HFFc6 (cell line): ENCODE measurements at places on chromosomes 13 and 19. TPM values are rescaled to one million over a fixed set of nuclear protein-coding genes. Genes with fewer than 3 reads are reported as not detected.
A peak's percentile ranks its signal among the peaks of the same experiment; 100 is the strongest.

GRCh38 chr19:5001615-5002014 is 32.7 kb downstream of the KDM4B start:
- DNase-seq: peak; percentile 75

GRCh38 chr19:4372165-4373012 is 28.0 kb downstream of the SH3GL1 start:
- no peak for DNase-seq

GRCh38 chr13:42164557-42165125 is 107.3 kb upstream of the AKAP11 start:
- no peak for DNase-seq

DNA sequence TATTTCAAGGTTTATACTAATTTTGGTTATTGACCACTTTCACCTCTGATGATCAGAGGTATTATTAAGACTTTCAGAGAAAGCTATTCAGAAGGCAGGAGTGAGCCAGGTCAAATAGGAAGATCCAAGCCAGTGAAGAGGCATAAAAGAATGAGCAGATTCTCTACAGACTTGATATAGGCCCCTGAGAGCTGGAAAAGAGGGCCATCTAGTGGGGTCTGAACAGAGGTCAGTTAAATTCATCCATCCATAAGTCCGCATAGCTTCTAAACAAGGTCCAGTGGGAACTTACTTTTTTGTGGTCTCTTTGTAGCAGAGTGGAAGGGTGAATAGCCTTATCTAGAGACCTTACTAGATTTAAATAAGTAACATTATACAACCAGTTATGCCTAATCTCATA is 126.6 kb upstream of the UFM1 start:
- peak; percentile 21 for DNase-seq

GRCh38 chr13:112752211-112752610 is 62.4 kb downstream of the ATP11A start:
- no peak for DNase-seq

GRCh38 chr19:35123573-35123972 is 8.0 kb downstream of the FXYD3 start:
- no peak for DNase-seq

GRCh38 chr19:20209051-20209450 is 42.0 kb downstream of the ZNF486 start:
- DNase-seq: no peak

GRCh38 chr19:19388568-19389555 is 16.6 kb upstream of the GATAD2A start:
- no peak for DNase-seq

DNA sequence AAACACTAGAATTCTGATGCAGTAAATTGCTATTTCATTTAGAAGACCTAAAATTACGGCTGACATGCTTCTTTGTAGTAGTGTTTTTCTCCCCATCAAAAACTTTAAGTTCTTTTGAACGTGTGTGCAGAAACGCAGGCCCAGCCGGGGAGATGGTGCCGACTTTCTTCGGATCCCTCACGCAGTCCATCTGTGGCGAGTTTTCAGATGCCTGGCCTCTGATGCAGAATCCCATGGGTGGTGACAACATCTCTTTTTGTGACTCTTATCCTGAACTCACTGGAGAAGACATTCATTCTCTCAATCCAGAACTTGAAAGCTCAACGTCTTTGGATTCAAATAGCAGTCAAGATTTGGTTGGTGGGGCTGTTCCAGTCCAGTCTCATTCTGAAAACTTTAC is 98.3 kb downstream of the TNFRSF19 start:
- DNase-seq: no peak

DNA sequence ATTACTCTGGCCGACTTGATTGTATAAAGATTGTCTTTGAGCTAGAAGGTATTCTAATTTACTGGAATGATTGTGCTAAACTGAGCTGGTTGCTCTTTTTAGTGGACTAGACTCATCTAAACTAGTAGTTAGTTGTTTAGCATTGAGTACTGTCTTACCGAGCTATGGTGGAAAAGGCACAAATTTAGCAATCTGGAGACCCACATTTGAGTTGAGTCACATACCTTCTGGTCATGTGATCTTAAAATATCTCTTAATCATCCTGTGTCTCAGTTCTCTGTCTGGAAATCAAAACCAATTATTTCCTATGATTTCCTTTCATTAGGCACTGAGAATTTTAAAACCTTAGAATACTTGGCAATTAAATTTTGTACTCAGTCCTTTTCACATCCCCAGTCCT is 349.5 kb downstream of the IRS2 start:
- DNase-seq: no peak

DNA sequence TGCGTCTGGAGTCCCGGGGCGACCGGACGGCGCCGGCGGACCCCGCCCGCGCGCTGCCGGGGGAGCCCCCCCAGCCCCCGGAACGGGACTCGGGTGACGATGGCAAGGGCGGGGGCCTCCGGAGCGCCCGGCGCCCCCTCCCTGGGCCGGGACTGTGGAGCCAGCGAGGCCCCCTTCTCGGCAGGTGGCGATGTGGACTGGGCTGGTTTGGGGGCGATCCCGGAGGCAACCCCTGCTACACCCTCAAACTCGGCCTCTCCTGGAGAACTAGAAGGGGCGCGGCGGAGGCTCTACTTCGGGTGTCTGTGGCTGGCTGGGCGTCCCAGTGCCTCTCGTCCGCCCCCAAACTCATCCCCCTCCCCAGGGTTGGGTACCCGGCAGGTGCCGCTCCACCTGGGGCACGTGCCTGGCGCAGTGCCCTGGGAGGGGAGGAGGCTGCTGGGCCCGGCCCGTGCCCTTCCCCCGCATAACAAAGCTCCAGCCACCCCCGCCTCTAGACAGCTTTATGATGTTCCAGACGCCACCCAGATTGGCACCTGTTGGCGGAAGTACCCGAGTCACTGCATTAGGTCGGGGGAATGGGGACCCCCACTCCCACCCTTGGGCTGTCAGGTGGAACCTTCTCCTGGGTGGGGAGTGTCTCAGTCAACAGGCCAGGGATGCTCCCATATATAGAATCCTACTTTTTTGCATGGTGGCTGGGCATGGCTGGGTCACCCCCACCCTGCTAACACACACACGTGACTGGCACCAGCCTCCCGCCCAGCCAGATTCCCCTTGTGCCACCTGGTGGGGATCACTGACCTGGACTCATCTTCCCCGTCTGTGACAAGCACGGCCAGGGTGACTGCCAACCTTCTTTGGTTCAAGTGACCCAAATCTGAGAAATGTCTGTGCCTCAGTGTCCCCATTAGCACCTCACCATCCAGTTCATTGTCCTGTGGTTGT is 722 bp downstream of the PKN1 start:
- DNase-seq: no peak

Gene CNN2
- total RNA-seq: 478 to 548 TPM (median 483 TPM) in 3 replicates

DNA sequence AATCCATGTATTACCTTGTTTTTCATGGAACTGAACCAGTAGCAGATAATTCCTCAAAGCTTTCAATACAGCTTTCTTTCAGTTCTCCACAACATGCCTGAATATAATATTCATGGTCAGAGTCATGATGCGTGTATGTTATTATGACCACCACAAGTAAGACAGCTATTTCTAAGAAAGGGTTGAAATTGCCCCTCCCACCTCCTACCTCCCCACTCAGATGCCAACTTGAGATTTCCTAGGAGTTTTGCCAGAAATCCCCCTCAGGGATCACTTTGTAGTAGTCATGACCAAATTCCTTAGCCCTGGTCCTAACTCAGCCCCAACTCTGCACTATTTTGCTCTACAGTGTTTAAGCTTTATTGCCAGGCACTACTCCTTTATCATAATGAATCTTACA is 69.9 kb upstream of the RAP2A start:
- no peak for DNase-seq

- no peak for DNase-seq
Observed at GRCh38 chr19:10454267-10454666, 33.9 kb downstream of the PDE4A start.

DNA sequence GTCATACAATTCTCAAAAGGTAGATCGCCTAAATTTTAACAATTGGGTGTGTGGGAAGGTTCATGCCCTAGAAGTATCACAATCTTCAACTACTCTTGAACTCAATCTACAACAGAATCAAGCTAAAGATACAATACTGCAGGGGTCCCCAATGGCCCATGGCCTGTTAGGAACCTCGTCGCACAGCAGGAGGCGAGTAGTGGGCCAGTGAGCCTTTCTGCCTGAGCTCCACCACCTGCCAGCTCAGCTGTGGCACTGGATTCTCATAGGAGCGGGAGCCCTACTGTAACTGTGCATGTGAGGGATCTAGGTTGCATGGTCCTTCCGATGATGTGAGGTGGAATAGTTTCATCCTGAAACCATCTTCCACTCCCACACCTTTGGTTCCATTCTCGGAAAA is 230.6 kb downstream of the KLF12 start:
- no peak for DNase-seq
